Fibroblast of the aortic adventitia (primary cell): ENCODE measurements at places on chromosomes 12 and 14. TPM values are rescaled to one million over a fixed set of nuclear protein-coding genes. Genes with fewer than 3 reads are reported as not detected.

DNA sequence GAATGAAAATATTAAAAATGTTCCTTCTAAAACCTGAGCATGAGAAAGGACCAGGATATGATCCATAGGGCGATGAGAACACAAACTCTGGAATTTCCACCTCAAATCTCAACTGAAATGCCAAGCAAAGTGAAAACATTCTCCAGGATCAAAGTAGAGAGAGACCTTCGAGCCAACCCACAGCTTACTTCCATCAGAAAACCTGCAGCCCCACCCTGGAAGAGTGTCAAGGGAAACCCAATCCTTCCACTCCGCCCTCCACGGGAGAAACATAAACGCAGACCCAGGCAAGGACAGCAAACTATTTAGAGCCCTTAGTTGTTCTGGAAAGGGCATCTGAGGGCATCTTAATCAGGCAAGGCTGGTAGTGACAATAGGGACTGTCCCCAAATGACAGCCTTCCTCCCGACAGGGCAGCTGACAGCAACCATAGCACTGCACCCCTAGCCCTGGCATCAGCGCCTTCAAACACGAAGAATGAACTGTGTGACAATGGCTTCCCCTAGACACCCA lies 21.8 kb downstream of the SLC15A4 start:
- DNase-seq = no peak

Gene GDF3
- total RNA-seq = not detected in 2 replicates

- no peak for DNase-seq
Measured at GRCh38 chr14:44384093-44384492, 123.0 kb downstream of the FSCB start.

- DNase-seq = peak; percentile 83
Measured at GRCh38 chr14:73633116-73634010, 11.4 kb upstream of the DNAL1 start.

DNA sequence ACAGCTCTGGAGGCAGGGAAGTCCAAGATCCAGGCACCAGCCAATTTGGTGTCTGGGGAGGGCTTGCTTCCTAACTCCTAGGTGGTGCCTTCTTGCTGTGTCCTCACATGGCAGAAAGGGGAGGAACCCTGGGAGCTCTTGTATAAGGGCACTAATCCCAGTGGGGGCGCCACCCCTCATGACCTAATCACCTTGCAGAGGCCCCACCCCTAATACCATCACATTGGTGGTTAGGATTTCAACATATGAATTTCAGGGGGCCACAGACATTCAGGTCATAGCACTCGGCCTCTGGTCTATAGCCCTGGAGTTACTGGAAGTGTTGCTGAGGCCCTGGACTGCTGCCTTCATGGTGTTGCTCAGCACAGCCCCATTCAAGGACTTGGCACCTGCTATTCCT lies 14.6 kb downstream of the PSMD9 start:
- DNase-seq = peak; percentile 40

DNA sequence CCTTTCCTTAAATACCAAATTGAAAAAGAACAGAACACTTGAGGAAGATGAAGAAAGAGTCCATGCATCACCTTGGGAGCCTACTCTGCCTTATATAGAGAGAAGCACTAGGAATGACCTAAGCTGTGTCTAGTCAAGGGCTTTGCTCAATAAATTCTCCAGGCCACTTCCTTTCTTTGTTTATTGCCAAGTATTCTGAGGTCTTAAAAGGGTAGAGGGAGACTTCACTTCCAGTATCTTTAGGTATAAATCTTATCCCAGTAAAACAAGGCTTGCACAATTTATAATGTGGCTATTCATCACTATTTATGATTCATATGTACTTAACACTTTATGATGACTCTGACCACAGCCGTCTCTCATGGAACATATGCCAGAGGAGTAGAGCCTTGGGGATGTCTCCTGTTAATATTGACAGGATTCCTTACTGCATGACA lies 85.1 kb upstream of the ARHGAP5 start:
- peak; percentile 68 for DNase-seq
